ENCODE measurements at places on chromosomes 11 and 22. TPM values are rescaled to one million over a fixed set of nuclear protein-coding genes. Genes with fewer than 3 reads are reported as not detected.
A peak's percentile ranks its signal among the peaks of the same experiment; 100 is the strongest.

OR6A2 gene
- 0.33 TPM for total RNA-seq

GRCh38 chr11:67437809-67438157, 301 bp upstream of the PTPRCAP start:
- DNase-seq, result no peak

DNA sequence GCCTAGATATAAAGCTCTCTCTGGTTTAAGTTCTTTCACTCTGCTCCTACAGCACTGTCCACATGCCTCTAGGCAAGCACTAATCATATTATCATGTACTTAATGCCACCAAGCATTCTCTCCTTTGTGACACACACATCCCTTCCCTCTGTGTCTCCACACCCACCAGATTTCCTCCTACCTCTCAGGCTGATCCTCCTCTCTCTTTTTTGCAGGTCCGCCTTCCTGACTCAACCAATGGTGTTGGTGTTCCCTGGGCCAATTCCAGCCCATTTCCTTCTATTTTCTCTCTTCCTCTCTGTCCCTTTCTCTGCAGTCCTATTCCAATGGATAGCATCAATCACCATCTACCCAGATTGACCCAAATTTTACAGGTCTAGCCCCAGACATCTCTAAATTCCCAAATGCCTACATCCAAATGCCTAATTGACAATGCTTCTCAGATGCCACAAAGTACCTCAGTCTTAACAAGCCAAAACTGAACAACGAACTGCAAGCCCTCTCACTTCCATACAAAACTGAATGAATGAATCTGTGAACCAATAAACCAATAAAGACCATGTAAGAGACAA, 504 bp upstream of the ZNF215 start:
- DNase-seq, result peak; percentile 52

SRPRA gene
- 64.3 TPM for total RNA-seq

DNA sequence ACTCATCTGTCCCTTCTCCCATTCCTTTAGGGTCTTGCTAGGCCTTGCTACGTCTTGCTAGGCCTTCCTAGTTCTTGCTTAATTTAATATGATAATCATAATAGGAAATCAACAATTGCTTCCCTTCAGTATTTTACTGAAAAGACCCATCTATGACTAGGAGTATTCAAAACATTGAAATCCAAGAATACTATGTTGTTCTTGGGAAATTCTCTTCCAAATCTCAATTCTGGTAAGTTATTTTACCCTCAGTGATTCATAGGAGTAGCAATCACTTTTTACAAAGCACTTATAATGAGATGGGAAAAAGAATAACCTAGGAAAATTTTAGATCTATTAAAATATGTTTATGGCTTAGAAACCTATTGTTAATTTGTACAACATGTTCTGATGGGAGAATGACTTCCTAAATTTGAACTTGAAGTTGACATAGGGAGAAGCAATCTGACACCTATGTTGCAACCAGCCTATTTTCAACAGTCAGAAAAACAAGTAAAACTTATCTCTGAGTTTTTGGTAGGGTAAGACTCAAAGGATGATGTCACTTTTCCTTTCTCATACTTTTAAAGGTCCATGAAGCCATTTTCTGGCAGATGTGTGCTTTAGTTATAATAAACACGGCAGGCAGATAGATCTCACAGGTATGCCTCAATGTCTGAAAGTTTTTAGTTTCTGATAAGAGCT, 29.5 kb upstream of the HIPK3 start:
- DNase-seq, result no peak

GRCh38 chr11:32013603-32014002, 77.3 kb upstream of the RCN1 start:
- no peak for DNase-seq

- DNase-seq, result no peak
Observed at GRCh38 chr11:120363436-120363835, 27.2 kb downstream of the ARHGEF12 start.

- DNase-seq, result no peak
Observed at GRCh38 chr11:84836371-84836770, 790.8 kb downstream of the DLG2 start.

BTBD18 gene
- not detected for total RNA-seq

GRCh38 chr11:12754582-12755234, 80.5 kb downstream of the TEAD1 start:
- DNase-seq, result no peak

DNA sequence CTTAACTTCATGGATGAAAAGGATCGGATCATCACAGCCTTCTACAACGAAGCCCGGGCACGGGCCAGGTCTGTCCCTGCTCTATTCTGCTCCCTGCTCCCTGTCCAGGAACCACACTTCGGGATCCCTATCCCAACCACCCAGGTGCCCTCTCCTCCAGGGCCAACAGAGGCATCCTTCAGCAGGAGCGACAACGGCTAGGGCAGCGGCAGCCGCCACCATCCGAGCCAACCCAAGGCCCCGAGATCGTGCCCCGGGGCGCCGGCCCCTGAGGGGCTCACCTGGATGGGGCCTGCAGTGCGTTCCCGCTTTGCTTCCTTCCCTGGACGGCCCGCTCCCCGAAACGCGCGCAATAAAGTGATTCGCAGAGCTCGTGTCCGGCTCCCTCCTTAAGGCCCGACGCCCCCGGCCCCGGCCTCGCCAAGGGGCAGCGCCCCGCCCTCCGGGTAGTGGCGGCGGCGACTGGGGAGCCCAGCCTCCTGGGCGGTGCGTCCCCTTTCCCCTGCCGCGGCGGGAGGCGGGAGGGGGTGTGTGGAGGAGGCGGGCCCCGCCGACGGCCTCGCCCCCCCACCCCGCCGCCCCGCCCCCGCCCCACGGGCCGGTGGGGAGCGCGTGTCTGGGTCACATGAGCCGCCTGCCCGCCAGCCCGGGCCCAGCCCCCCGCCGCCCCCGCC, at the start of gene VEGFB:
VEGFB (plus strand) TSS at position 672 of the 674 bp plus-strand sequence. CDS start 250 bp downstream, outside the sequence.
- no peak for DNase-seq

FGF4 gene
- total RNA-seq, result 0.59 TPM

PAMR1 gene
- total RNA-seq, result 2.4 TPM

- no peak for DNase-seq
Observed at GRCh38 chr22:26624803-26625202, 3.0 kb downstream of the CRYBA4 start.

- no peak for DNase-seq
Observed at GRCh38 chr11:17067417-17067816, 10.1 kb downstream of the RPS13 start.

DNA sequence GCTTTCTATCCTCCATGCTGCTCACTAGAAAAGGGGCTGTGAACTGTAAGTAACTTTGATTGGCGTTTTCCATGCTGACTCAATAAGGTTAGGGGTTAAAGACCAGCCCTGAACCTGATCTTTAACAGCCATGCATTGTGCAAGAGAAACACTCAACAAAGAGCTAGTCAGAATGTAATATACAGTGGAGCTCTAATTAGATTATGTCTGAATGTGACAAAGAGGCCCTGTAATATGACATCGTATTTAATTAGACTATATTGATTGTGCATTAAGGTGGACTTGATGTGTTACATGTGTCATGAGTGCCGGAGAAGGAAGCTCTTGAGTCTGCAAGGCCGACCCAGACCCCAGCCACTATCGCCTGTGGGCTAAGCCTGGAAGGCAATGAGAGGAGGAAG, 70.5 kb downstream of the PKNOX2 start:
- no peak for DNase-seq

GRCh38 chr11:31240340-31240904, 129.1 kb downstream of the DCDC1 start:
- peak; percentile 40 for DNase-seq

DNA sequence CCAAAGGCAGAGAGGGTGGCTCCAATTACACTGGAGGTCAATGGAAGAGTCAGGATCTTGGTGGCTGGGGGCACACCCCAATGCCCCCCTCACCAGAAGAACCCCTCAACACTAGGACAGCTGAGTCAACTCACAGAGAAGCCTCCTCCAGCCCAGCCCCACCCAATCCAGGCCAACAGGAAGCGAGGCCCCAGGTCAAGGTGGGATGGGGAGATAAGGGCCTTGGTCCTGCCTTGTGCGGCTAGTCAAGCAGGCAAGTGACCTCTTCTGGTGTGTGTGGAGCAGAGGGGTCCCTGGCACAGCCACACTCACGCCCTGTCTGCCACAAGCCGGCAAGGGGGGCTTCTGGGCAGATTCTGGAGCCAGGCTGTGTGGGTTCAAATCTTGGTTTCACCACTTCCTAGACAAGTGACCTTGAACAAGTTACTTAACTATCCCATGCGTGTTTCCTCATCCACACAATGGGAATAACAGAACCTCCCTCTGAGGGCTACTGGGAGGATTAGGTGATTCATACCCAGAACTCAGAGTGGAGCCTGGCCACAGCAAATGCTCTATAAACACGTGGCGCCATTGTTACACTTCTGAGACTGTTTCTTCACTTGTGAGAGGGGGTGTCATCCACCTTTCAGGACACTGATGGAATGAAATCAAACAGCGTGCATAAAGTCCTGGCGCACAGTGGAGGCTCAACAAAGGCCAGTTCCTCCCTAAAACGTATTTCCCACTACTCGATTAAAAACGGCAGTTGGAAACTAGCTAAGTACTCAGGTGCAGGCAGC, 3.2 kb downstream of the TTLL12 start:
- no peak for DNase-seq

OSM gene
- total RNA-seq, result not detected

OR52E6 gene
- not detected for total RNA-seq

DERL3 gene
- total RNA-seq, result 9.8 TPM

- DNase-seq, result no peak
Observed at GRCh38 chr11:105181100-105181499, 41.5 kb upstream of the CARD18 start.

LARGE1 gene
- total RNA-seq, result 41.7 TPM

IGSF9B gene
- total RNA-seq, result 26.3 TPM

GRCh38 chr11:118930094-118930712, 4.5 kb upstream of the BCL9L start:
- DNase-seq, result peak; percentile 97

- no peak for DNase-seq
Observed at GRCh38 chr11:27864091-27864491, 163.8 kb upstream of the BDNF start.

GRCh38 chr22:36797911-36798673, 18.7 kb downstream of the PVALB start:
- no peak for DNase-seq

GRCh38 chr11:64239662-64240434, 1.0 kb upstream of the FKBP2 start:
- DNase-seq, result no peak

DNA sequence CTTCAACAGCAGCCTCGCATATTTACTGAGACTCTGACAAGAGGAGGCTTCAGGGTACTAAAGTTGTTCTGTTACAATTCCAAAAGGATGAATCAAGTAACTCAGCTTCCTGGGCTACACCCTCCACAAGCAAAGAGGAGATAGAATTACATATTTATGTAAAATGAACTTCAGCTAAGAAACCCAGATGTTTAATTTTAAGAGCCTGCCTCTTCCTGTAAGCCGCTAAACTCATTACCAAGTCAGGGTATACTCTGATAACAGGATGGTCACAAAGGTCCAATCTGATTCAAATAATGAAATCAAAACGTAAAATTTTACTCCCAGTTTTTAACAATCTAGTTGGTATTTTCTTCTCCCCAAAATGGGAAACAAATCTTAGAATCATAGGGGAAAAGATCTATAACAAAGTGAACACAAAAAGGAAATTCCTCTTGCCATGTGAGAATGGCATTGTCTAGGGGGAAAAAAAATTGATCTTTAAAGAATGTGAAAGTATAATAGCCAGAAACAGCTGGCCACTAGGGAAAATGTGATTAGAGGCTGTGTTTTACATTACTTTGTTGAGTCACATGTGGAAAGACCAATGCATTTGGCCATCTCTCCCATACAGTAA, 30.9 kb downstream of the CHEK2 start:
- no peak for DNase-seq
